ENCODE measurements at places on chromosomes 13 and 19.

- peaks cover 22% of the 10 kb centered on the region for H3K4me1 ChIP-seq
- DNase-seq: no peak
- H3K27me3 ChIP-seq: no peaks in the 10 kb centered on the region
- no peak overlapping the region for H3K4me3 ChIP-seq
Observed at GRCh38 chr19:2259336-2259735, 3.1 kb upstream of the JSRP1 start.

GRCh38 chr19:47651691-47652090 is 42.8 kb downstream of the BICRA start:
- no peaks in the 10 kb centered on the region for H3K27me3 ChIP-seq
- no peaks in the 10 kb centered on the region for H3K4me1 ChIP-seq
- no peak overlapping the region for H3K27ac ChIP-seq
- H3K4me3 ChIP-seq: no peak overlapping the region

- H3K27me3 ChIP-seq: no peaks in the 10 kb centered on the region
- peaks cover 20% of the 10 kb centered on the region for H3K4me1 ChIP-seq
- no peak overlapping the region for H3K4me3 ChIP-seq
- no peak for DNase-seq
- H3K36me3 ChIP-seq: peaks cover 26% of the 10 kb centered on the region
Observed at GRCh38 chr19:6374711-6375410, 872 bp downstream of the PSPN start.

GRCh38 chr19:42178791-42179674 is 38.4 kb downstream of the DEDD2 start:
- H3K36me3 ChIP-seq: no peaks in the 10 kb centered on the region
- H3K4me3 ChIP-seq: no peak overlapping the region
- peaks cover 54% of the 10 kb centered on the region for H3K27me3 ChIP-seq
- H3K27ac ChIP-seq: no peak overlapping the region
- peaks cover 20% of the 10 kb centered on the region for H3K4me1 ChIP-seq
- peak; percentile 47 for DNase-seq

- no peaks in the 10 kb centered on the region for H3K27me3 ChIP-seq
- H3K36me3 ChIP-seq: no peaks in the 10 kb centered on the region
Observed at GRCh38 chr19:2722541-2723344, 1.6 kb upstream of the DIRAS1 start.

DNA sequence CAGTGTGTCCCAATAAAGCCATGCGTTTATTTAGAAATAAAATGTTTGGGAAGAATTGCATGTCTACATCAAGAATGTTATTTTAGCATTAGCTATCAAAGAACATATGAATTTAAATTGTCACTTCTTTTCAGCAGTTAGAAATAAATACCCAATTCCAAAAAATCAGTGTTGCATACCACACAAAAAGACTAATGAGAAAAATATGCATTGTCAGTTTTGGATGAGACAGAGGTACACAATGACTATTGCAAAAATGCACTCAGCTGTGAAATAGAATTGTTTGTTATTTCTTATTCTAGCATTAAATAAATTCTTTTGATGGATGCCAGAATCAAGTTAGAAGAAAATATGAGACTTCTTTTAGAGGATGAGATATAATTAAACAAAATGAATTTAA is 833.9 kb downstream of the SLITRK1 start:
- no peak overlapping the region for H3K4me3 ChIP-seq
- no peaks in the 10 kb centered on the region for H3K36me3 ChIP-seq
- DNase-seq: no peak
- H3K27ac ChIP-seq: no peak overlapping the region
- H3K4me1 ChIP-seq: no peaks in the 10 kb centered on the region
- H3K27me3 ChIP-seq: no peaks in the 10 kb centered on the region

- no peaks in the 10 kb centered on the region for H3K27me3 ChIP-seq
- no peak overlapping the region for H3K27ac ChIP-seq
- DNase-seq: no peak
- H3K36me3 ChIP-seq: no peaks in the 10 kb centered on the region
Observed at GRCh38 chr13:39789451-39789850, 134.0 kb downstream of the COG6 start.

- H3K36me3 ChIP-seq: no peaks in the 10 kb centered on the region
- no peak overlapping the region for H3K27ac ChIP-seq
- no peaks in the 10 kb centered on the region for H3K27me3 ChIP-seq
- no peaks in the 10 kb centered on the region for H3K4me1 ChIP-seq
- DNase-seq: no peak
Observed at GRCh38 chr13:24223341-24224231, 63.1 kb downstream of the SPATA13 start.

DNA sequence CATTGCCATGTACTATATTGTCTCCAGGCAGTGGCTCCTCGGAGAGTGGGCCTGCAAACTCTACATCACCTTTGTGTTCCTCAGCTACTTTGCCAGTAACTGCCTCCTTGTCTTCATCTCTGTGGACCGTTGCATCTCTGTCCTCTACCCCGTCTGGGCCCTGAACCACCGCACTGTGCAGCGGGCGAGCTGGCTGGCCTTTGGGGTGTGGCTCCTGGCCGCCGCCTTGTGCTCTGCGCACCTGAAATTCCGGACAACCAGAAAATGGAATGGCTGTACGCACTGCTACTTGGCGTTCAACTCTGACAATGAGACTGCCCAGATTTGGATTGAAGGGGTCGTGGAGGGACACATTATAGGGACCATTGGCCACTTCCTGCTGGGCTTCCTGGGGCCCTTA is 624 bp downstream of the GPR32 start:
- DNase-seq: no peak
- no peak overlapping the region for H3K4me3 ChIP-seq
- no peaks in the 10 kb centered on the region for H3K4me1 ChIP-seq
- H3K36me3 ChIP-seq: no peaks in the 10 kb centered on the region
- no peak overlapping the region for H3K27ac ChIP-seq
- H3K27me3 ChIP-seq: no peaks in the 10 kb centered on the region

- H3K4me3 ChIP-seq: no peak overlapping the region
- H3K36me3 ChIP-seq: no peaks in the 10 kb centered on the region
- no peak overlapping the region for H3K27ac ChIP-seq
- no peak for DNase-seq
Observed at GRCh38 chr13:90884066-90884465, 463.4 kb upstream of the MIR17HG start.

- no peaks in the 10 kb centered on the region for H3K4me1 ChIP-seq
- DNase-seq: no peak
- no peaks in the 10 kb centered on the region for H3K27me3 ChIP-seq
- peaks cover 100% of the 10 kb centered on the region for H3K36me3 ChIP-seq
- no peak overlapping the region for H3K4me3 ChIP-seq
- no peak overlapping the region for H3K27ac ChIP-seq
Observed at GRCh38 chr19:18860302-18860700, 28.5 kb downstream of the UPF1 start.

- H3K27ac ChIP-seq: no peak overlapping the region
- no peaks in the 10 kb centered on the region for H3K4me1 ChIP-seq
- no peak for DNase-seq
- no peaks in the 10 kb centered on the region for H3K27me3 ChIP-seq
Observed at GRCh38 chr13:59476366-59476765, 687.4 kb downstream of the DIAPH3 start.

DNA sequence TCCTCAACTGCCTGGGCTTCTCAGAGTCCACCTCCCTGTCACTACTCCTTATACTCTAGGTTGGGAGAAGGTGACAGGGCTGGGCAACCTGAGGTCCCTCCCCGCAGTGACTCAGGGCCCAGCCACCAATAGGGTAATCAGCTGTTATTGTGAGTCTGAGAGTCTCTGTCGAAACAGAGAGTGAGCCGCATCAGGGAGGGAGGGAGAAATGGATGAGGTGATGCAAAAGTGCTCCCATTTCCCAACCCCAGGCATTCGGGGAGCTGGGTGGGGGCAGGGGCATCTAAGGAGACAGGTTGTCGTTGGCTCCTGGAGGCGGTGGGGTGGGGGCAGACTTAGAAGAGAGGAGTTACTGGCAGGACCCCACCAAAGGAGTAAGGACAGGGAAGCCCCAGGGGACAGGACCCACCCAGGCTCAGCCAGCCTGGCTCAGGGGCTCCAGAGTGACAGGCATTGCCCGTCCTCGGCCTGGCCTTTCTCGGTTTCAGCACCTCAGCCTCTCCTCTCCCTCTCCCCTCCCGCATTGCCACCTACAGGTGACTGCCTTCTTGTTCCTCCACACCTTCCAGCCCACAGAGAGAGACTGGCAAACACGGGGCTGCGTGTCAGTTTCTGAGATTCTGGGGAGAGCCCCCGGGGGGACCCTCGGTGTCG is at the start of gene DMKN:
Gene DMKN, minus strand, starts transcription at position 22 of the 654 bp plus-strand sequence. CDS start 174 bp downstream, outside the sequence.
- no peak for DNase-seq
- H3K36me3 ChIP-seq: no peaks in the 10 kb centered on the region
- H3K27ac ChIP-seq: no peak within 1 kb of the TSS

All from DND-41 (cell line).